ENCODE measurements at places on chromosomes 3 and 15.
A peak's percentile ranks its signal among the peaks of the same experiment; 100 is the strongest.

DNA sequence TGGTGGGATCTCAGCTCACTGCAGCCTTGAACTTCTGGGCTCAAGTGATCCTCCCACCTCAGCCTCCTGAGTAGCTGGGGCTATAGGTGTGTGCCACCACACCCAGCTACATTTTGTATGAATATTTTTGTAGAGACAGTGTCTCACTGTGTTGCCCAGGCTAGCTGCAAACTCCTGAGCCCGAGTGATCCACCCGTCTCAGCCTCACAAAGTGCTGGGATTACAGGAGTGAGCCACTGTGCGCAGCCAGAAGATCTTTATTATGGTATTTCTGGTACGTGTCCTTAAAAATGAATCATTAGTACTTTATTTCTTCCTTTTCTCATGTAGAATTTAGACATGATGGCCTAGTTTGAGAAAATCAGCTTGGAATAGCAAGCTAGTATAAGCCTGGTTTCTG lies 153.3 kb downstream of the BCHE start:
- no peak for DNase-seq

DNA sequence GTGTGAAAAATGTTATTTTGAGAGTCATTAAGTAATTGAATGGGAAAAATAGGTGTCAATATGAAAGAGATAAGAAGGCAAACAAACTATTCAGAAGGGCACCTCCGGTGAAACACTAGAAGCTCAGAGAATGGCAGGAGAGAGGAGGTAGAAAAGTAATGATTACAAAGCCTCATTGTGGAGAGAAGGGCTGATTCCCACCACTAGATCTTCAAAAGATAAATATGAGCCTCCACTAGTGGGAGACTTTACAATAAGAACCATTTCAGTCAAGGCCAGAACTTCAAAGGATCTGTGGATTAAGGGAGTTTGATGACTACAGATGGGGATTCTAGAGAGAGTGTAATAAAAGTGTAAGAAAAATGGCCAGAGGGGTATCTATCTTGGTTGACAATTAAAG lies 535.6 kb downstream of the NLGN1 start:
- DNase-seq = no peak

GRCh38 chr3:186097663-186098451 lies 11.0 kb downstream of the ETV5 start:
- DNase-seq = peak; percentile 73

GRCh38 chr15:55981582-55982249 lies 11.7 kb downstream of the NEDD4 start:
- no peak for DNase-seq

DNA sequence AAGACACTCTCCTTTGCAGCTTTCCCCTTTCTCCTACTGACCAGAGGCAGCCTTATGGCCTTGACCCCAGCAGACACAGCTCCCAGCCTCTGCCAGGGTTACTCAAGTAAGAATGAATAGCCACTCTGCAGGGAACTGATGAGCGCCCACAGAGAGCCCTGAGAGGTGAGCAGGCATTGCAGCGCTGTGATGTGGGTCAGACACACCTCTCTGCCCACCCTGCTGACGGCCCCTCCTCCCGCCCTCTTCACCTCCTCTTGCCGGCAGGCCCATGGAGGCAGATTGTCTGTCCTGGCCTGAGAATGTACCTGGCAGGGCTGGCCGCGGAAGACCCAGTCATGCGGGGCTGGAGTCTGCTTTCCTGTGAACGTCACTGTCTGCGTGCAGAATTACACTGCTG lies 512.6 kb upstream of the PPP2R3A start:
- DNase-seq = no peak

DNA sequence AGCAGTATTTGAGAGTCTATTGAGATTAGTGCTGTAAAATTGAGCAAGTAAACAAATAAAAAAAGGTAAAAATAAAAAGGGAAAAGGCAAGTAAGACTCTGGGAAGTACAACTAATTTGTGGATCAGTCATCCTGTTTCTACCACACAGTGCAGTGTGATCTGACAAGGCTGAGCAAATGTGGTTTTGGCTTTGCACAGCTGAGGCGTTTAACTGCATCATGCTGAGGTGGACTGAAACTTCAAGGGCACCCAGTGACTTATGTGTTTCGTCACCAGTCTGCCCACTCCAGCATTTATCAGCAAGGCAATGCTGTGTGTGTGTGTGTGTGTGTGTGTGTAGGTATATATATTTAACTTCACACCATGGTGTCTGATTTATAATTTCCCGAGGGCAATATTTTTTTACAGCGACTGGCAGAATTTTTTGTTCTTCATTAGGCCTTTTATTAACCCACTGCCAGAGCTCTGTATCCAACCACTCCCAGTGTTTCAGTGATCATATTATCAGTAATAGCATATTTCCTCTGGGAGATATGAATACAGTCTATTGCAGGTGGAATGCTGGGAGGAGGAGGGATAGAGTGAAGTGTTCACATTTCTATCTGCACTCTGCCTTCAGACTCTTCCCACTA lies 131.5 kb upstream of the SATB1 start:
- no peak for DNase-seq

All from sigmoid colon (tissue), 7 donors.